ENCODE measurements at places on chromosomes 12 and 14.

- no peak overlapping the region for H3K4me3 ChIP-seq
- H3K4me1 ChIP-seq, result no peaks in the 10 kb centered on the region
- H3K36me3 ChIP-seq, result no peaks in the 10 kb centered on the region
- DNase-seq, result no peak
- no peak overlapping the region for H3K27ac ChIP-seq
- no peaks in the 10 kb centered on the region for H3K27me3 ChIP-seq
These were observed 279.3 kb upstream of the PDE3A start for GRCh38 chr12:20089077-20089476.

DNA sequence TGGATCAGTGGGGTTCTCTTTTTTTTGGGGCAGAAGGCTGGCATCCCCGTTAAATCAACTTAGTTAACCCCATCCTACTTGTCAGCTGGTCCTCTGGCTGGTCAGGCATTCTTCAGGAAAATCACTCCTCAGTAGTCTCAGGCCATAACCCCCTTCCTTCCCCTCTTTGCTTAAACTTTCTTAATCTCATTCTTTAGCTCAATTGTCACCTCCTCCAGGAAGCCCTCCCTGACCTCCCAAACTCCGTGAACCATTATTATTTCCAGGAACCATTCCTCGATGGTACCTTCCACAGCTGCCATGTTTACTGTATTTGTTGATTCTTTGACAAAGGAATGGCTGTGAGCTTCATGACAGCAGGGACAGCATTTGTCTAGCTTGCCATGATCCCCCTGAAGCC is 72.5 kb upstream of the FBXO21 start:
- H3K4me3 ChIP-seq, result no peak overlapping the region
- H3K4me1 ChIP-seq, result no peaks in the 10 kb centered on the region

DNA sequence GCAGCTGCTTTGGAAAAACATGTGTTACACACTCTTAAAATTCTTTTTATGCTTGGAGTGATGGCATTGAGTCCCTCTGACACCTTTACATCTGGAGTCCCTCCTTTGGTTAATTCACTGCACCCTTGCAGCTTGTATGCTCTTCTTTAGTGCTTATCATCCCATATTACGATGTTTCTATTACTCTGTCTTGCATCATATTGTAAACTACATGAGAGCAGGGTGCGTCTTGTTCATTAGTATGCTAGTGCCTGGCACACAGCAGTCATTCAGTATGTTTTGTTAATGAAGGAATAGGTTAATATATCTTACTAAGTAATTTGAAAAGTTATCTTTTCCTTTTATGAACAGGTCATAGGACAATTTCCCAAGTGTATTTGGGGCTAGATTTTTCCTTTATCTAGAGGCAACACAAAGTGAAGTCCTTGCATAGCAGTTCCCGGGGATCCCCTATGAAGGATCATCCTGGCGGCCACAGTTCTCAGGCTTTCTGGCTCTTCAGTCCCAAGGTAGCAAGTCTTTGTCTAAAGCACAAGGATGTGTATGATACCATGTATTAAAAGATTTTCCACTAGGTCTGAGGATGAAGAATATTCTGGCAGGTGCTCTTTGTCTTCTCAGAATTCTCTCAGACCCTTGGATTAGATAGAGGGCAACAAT is 363.8 kb downstream of the FUT8 start:
- H3K36me3 ChIP-seq, result no peaks in the 10 kb centered on the region
- no peak for DNase-seq
- no peaks in the 10 kb centered on the region for H3K4me1 ChIP-seq
- H3K27me3 ChIP-seq, result peaks cover 3% of the 10 kb centered on the region

GRCh38 chr12:29565727-29566126 is 68.2 kb upstream of the OVCH1 start:
- peaks cover 4% of the 10 kb centered on the region for H3K27me3 ChIP-seq
- no peak for DNase-seq
- H3K4me1 ChIP-seq, result no peaks in the 10 kb centered on the region
- H3K4me3 ChIP-seq, result no peak overlapping the region
- H3K36me3 ChIP-seq, result no peaks in the 10 kb centered on the region

DNA sequence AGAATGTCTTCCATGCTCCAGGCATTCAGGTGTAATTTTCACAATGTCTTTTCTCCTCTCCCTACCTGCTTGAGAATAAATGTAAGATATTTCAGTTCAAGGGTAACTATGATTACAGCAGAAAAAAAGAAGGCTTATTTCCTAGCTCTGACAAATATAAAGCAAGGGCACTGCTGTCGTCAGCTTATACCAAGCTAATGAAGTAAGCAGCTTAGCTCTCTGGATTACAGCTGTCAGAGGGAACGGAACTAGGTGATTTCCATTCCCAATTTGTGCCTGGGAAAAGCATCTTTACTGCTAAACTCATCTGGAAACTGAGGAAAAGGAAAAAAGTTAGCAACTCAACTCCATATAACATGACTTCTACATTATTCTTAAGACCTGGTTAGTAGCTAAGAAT is 56.5 kb downstream of the ZFYVE26 start:
- H3K4me3 ChIP-seq, result no peak overlapping the region
- no peak overlapping the region for H3K27ac ChIP-seq
- H3K4me1 ChIP-seq, result no peaks in the 10 kb centered on the region
- DNase-seq, result no peak
- H3K36me3 ChIP-seq, result peaks cover 31% of the 10 kb centered on the region
- no peaks in the 10 kb centered on the region for H3K27me3 ChIP-seq

GRCh38 chr12:53739214-53740129 is 12.2 kb upstream of the CALCOCO1 start:
- no peak overlapping the region for H3K4me3 ChIP-seq
- DNase-seq, result no peak
- peaks cover 14% of the 10 kb centered on the region for H3K4me1 ChIP-seq
- no peak overlapping the region for H3K27ac ChIP-seq
- no peaks in the 10 kb centered on the region for H3K36me3 ChIP-seq

DNA sequence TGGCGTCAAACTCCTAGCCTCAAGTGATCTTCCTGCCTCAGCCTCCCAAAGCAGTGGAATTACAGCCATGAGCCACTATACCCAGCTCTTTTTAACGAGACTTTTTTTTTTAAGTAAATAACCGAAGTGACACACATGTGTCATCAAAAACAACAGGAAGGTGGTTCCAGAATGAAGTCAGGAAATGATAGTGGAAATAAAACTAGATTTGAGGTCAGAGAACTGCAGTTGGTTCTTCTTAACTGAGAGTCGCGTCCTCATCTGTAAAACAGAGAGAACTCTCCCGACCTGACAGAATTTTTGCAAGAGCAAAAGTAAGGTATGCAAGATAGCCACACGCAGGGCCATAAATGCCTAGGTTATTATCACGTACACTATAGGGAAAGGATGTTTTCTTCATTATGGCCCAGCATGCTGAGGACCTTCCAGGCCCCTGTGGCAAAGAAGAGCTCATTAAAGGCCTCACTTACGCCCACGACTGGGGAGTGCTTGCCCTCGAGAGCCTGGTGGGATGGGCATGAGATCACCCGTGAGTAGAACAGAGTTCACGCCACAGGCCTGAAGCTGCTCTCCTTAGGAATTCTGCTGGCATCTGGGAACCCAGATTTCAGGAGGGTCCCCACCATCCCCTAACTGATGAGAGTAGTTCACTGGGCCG is 67.2 kb downstream of the SCARB1 start:
- no peak overlapping the region for H3K4me3 ChIP-seq
- H3K36me3 ChIP-seq, result peaks cover 3% of the 10 kb centered on the region
- no peak overlapping the region for H3K27ac ChIP-seq
- no peak for DNase-seq

- no peaks in the 10 kb centered on the region for H3K4me1 ChIP-seq
- DNase-seq, result no peak
- no peak overlapping the region for H3K4me3 ChIP-seq
- H3K36me3 ChIP-seq, result peaks cover 19% of the 10 kb centered on the region
These were observed 17.8 kb upstream of the PPP2R5C start for GRCh38 chr14:101743701-101744100.

DNA sequence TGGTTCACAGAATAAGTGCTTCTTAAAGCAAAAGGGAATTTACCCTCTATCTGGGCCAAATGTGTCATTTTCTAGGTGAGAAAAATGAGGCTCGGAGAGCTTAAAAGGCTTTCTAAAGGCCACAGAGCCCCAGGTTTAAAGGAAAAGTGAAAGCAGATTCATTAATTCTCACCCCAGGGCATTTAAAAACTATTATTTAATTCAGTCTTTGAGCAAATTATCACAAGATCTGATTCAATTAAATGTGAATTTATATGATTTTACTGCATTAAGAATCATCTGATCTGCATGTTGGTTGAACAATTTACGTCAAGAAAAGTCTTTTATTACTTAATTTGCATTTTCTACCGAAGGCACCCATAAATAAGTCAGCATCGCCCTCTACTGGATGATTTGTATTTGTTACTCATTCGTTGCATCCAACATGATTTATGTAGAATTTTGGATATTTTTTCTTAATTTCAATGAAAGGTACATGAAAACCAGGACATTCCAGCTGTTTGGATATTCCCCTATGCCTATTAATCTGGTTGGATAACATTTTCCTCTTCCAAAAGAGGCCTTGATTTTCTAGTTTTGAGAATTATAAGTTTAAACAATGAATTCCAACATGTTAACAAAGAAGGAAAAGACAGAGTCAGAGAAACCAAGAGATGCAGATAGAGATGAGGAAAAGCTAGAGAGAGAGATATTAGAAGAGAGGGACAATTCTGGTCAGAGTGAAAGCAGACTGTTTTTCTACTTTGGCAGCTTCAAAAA is 19.1 kb upstream of the DHRS7 start:
- H3K27me3 ChIP-seq, result peaks cover 1% of the 10 kb centered on the region
- no peak for DNase-seq
- no peaks in the 10 kb centered on the region for H3K36me3 ChIP-seq
- peak overlapping the region; percentile 2 for H3K27ac ChIP-seq
- H3K4me1 ChIP-seq, result peaks cover 12% of the 10 kb centered on the region
- H3K4me3 ChIP-seq, result peak overlapping the region; percentile 45

DNA sequence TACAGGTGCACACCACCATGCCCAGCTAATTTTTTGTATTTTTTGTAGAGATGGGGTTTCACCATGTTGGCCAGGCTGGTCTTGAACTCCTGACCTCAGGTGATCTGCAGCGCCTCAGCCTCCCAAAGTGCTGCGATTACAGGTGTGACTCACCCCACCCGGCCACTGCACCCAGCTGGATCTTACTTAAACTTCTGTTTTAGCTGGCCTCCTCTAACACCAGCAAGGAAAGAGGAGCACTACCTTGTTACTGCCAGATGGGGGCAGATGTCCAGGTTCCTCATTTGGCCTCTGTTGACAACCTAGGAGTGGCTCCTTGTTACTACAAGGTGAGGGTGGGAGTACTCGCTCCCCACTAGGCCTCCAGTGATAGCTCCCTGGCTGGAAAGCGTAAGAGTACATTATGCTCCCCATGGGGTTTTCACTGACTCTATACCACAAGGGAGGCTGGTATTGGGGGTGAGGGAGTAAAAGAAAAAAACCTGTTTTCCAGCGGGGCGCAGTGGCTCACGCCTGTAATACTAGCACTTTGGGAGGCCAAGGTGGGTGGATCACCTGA is 13.2 kb upstream of the ARF6 start:
- H3K4me1 ChIP-seq, result peaks cover 48% of the 10 kb centered on the region
- no peak overlapping the region for H3K4me3 ChIP-seq
- peak overlapping the region; percentile 50 for H3K27ac ChIP-seq
- peak; percentile 76 for DNase-seq
- H3K27me3 ChIP-seq, result no peaks in the 10 kb centered on the region

DNA sequence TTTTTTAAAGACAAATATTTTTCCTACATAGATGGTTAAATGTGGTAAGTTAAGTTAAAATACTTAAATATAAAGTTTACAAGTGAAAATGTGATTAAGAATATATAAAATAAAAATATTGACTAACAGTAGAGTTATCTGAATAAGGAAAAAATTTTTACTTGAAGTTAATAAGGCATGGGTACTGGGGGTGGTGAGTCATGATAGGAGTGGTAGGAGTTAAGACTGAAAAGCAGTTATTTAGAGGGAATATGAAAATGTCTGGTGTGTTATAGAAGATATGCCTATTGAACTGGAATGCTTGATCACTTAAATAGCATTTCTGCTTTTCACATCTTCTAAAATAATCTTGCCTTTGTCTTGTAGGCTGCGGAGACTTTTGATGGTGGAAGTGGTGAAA is 68.7 kb downstream of the CCDC91 start:
- no peaks in the 10 kb centered on the region for H3K27me3 ChIP-seq
- H3K27ac ChIP-seq, result no peak overlapping the region
- H3K4me1 ChIP-seq, result peaks cover 3% of the 10 kb centered on the region
- no peak for DNase-seq

- H3K4me3 ChIP-seq, result no peak overlapping the region
- no peaks in the 10 kb centered on the region for H3K27me3 ChIP-seq
- H3K36me3 ChIP-seq, result no peaks in the 10 kb centered on the region
- no peak for DNase-seq
- H3K27ac ChIP-seq, result no peak overlapping the region
These were observed 388.3 kb upstream of the DDHD1 start for GRCh38 chr14:53541411-53541810.

DNA sequence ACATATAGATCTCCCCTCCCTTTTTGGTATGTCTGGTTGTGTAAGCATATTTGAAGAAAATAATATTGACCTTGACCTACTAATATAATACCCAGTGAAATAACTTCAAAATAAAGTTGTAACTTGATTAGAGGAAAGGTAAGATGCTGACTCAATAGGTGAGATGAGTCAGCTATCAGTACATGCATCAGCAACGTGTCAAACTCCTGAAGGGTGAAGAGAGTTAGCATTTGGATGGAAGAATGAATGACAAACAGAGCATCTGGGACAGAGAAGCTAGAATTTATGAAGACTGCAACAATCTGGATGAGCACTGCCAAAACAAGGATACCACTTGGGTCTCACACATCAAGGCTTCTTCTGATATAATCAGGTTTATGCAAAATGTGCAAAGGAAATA is 74.9 kb downstream of the PPP2R5E start:
- H3K27ac ChIP-seq, result no peak overlapping the region
- peaks cover 6% of the 10 kb centered on the region for H3K36me3 ChIP-seq
- H3K27me3 ChIP-seq, result no peaks in the 10 kb centered on the region
- H3K4me3 ChIP-seq, result no peak overlapping the region
- DNase-seq, result no peak

GRCh38 chr12:53806721-53807120 is 54.9 kb upstream of the CISTR start:
- H3K27me3 ChIP-seq, result peaks cover 44% of the 10 kb centered on the region
- DNase-seq, result no peak
- H3K4me1 ChIP-seq, result no peaks in the 10 kb centered on the region
- H3K36me3 ChIP-seq, result no peaks in the 10 kb centered on the region
- no peak overlapping the region for H3K4me3 ChIP-seq
- no peak overlapping the region for H3K27ac ChIP-seq

DNA sequence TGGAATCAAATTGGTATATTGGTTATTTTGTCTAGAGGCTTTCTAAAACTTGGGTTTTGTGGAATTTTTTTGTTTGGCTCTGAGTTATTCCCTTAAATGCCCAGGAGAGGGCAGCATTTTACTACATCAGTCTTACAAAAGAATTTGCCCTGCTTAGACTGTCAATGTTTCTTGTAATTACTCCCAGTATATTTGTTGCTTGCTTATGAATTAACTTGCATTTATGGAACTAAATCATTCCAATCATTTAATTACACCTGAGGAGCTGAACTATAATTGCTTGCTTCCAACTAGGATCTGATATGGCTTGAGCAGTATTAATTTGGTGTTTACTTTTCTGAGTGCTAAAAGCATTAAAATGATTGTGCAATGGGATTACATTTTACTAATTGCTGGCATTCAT is 48.7 kb downstream of the MIPOL1 start:
- H3K27me3 ChIP-seq, result no peaks in the 10 kb centered on the region
- no peak for DNase-seq
- H3K27ac ChIP-seq, result no peak overlapping the region
- no peak overlapping the region for H3K4me3 ChIP-seq

GRCh38 chr12:12794686-12795085 is 9.2 kb downstream of the APOLD1 start:
- peaks cover 4% of the 10 kb centered on the region for H3K4me1 ChIP-seq
- H3K36me3 ChIP-seq, result no peaks in the 10 kb centered on the region
- DNase-seq, result no peak
- no peak overlapping the region for H3K4me3 ChIP-seq
- H3K27ac ChIP-seq, result no peak overlapping the region
